Liver (tissue), 10 donors: ENCODE measurements at places on chromosomes 7 and 10.
A peak's percentile ranks its signal among the peaks of the same experiment; 100 is the strongest.

DNA sequence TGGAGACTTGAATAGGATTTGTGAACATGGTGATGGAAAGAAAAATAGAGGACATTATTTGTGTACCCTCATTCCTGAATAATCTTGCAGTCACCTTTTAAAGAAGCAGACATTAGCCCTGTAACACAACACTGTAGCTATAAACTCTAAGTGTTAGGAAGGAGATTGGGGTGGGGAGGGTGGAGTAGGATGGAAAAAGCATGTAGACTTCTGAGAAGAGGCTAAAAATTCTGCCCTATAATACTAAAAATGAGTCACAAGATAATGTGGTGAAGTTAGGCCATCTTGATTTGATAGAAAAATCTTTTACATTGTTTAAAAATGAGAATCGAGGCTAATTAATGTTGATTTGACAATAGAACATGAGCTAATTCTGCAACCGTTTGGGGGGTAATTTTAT, 128.8 kb downstream of the LCOR start:
- no peak overlapping the region for H3K27ac ChIP-seq
- peaks cover 2% of the 10 kb centered on the region for H3K36me3 ChIP-seq
- H3K27me3 ChIP-seq = no peaks in the 10 kb centered on the region
- DNase-seq = no peak

DNA sequence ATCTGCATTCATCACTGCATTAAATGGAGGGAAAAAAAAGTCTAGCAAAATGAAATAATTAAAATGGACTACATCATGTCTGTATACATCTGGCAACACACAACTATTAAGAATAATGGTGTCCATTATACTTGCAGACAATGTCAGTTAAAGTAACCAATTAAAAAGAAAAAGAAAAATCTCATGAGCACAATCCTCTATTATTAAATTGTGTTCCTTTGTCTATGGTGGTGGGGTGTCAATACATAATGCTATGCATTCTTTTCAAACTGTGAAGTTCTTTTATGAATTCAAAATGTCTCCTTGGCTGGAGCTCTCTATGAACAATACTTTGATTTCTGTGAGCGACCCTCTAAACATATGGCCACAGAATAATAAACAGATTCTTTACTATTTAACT, 63.5 kb downstream of the NRP1 start:
- no peak overlapping the region for H3K27ac ChIP-seq
- H3K27me3 ChIP-seq = no peaks in the 10 kb centered on the region

DNA sequence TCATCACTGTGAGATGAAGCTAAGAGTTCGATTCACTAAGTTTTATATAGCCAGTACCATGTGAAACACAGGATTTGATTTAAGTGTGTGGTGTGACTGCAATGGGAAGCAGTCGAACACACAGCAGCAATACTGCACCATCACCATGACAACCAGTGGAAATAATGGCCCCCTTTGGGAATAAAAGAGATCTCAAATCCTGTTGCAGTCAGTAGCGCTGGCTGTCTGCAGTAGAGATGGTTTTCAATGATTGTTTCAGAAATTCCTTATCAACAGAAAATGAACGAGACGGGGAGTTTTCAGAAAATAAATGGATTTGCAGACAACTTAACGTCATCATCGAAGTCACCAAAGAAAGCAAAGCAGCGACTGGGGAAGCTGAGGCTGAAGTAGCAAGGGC, 91.0 kb downstream of the PTPRE start:
- H3K27me3 ChIP-seq = no peaks in the 10 kb centered on the region
- H3K36me3 ChIP-seq = no peaks in the 10 kb centered on the region
- no peak overlapping the region for H3K27ac ChIP-seq
- H3K4me1 ChIP-seq = no peaks in the 10 kb centered on the region

DNA sequence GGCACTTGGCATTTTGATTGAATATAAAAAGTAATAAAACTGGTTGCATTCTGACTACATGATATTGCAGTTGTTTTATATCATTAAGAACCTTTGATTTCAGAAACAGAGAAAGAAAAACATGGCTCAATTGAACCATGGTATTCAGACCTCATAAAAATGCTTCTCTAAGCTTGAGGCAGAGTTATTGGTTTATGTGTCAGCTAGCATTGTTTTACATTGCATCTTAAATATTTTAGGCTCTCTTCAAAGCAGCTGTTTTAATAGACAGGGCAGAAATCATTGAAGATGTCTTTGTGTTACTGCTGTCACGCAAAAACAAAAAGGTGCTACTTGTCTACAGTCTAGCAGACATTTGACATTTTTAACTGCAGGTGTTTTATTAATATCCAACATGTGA, 299.2 kb downstream of the EXOC4 start:
- DNase-seq = no peak
- H3K27ac ChIP-seq = no peak overlapping the region
- H3K4me1 ChIP-seq = no peaks in the 10 kb centered on the region
- no peak overlapping the region for H3K4me3 ChIP-seq
- no peaks in the 10 kb centered on the region for H3K36me3 ChIP-seq
- H3K27me3 ChIP-seq = no peaks in the 10 kb centered on the region

- H3K27ac ChIP-seq = no peak overlapping the region
- no peak for DNase-seq
- no peak overlapping the region for H3K4me3 ChIP-seq
- H3K27me3 ChIP-seq = no peaks in the 10 kb centered on the region
- no peaks in the 10 kb centered on the region for H3K36me3 ChIP-seq
Measured at GRCh38 chr10:112531421-112531820, 84.4 kb downstream of the VTI1A start.

- no peaks in the 10 kb centered on the region for H3K4me1 ChIP-seq
- no peaks in the 10 kb centered on the region for H3K27me3 ChIP-seq
- H3K36me3 ChIP-seq = no peaks in the 10 kb centered on the region
- no peak for DNase-seq
Measured at GRCh38 chr7:11848251-11848650, 16.3 kb upstream of the THSD7A start.

DNA sequence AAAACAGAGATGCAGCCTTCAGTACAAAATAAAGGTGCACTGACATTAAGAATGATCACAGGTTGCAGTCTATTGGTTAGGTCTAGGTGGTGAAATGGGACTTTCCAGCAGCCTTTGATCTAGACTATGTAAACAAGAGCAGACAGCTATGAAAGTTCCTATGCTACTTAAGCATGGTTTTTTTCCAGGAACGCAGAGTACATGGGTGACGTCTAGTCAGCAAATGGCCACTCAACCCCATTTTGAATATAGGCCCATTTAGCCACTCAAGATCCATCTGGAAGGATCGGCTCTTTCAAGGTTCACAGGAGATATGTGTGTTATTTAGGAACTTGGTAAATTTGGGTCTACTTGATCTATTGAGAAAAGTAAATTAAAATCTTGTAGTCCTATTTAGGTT, 1424.6 kb upstream of the LRRTM3 start:
- H3K27me3 ChIP-seq = no peaks in the 10 kb centered on the region
- H3K27ac ChIP-seq = no peak overlapping the region
- H3K4me3 ChIP-seq = no peak overlapping the region
- H3K36me3 ChIP-seq = no peaks in the 10 kb centered on the region
- H3K4me1 ChIP-seq = no peaks in the 10 kb centered on the region
- DNase-seq = no peak

DNA sequence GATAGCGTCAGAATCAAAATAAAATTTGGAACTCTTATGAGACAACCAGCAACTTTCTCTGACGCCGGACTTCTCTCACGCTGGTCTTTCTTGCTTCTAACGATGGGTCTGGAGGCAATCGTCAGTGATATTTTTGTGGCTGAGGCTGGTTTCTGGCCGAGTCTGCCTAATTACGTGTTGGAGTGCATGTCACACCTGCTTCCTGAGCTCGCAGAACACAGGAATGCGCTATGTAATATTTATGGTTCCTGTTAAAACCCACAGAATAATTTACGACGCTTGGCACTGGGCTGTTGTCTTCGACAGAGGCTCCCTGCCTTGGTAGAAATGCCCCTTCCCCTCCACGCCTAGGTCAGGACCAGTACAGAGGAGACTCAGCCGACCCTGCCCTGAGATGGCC, 64.9 kb downstream of the NPTX2 start:
- H3K4me3 ChIP-seq = no peak overlapping the region
- H3K27me3 ChIP-seq = no peaks in the 10 kb centered on the region
- no peaks in the 10 kb centered on the region for H3K4me1 ChIP-seq
- no peak overlapping the region for H3K27ac ChIP-seq
- DNase-seq = no peak

- no peak for DNase-seq
- no peak overlapping the region for H3K4me3 ChIP-seq
- H3K27me3 ChIP-seq = no peaks in the 10 kb centered on the region
Measured at GRCh38 chr7:18455606-18456005, 39.9 kb upstream of the HDAC9 start.

DNA sequence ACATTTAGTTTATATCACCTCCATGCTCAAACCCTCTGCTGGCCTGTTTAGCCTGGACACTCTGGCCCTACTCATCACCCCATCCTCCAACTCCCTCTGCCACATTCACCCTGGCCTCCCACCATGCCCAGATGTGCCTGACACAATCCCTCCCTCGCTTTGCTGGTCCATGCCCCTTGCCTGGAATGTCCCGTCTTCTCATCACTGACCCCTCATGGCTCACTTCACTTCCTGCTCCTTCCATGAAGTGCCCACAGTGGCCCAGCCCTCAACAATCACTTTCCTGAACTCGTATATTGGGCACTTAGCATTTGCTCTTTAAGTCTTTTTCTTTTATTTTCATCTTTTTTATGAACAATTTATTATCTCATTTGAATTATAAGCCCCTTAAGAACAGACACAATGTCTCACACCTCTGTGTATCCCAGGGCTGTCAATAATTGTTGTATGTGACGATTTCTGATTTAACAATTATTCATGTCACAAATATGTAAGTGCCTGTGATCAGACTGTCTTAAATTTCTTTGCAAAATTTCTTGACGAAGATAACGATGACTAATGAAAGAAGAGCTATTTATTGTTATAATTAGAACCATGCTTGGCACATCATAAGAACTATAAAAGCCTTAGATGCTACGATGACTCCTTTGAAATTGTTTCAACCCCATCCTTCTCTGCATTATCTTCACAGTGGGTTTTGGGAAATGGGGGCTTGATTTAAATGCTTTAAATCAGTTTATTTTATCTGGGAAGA, 209.9 kb upstream of the YAE1 start:
- H3K36me3 ChIP-seq = no peaks in the 10 kb centered on the region
- H3K4me1 ChIP-seq = no peaks in the 10 kb centered on the region
- no peaks in the 10 kb centered on the region for H3K27me3 ChIP-seq
- DNase-seq = no peak
- H3K4me3 ChIP-seq = no peak overlapping the region

GRCh38 chr7:19107356-19108146, 9.9 kb downstream of the TWIST1 start:
- H3K27me3 ChIP-seq = no peaks in the 10 kb centered on the region
- no peak overlapping the region for H3K4me3 ChIP-seq
- H3K36me3 ChIP-seq = no peaks in the 10 kb centered on the region
- peaks cover 10% of the 10 kb centered on the region for H3K4me1 ChIP-seq
- no peak for DNase-seq

DNA sequence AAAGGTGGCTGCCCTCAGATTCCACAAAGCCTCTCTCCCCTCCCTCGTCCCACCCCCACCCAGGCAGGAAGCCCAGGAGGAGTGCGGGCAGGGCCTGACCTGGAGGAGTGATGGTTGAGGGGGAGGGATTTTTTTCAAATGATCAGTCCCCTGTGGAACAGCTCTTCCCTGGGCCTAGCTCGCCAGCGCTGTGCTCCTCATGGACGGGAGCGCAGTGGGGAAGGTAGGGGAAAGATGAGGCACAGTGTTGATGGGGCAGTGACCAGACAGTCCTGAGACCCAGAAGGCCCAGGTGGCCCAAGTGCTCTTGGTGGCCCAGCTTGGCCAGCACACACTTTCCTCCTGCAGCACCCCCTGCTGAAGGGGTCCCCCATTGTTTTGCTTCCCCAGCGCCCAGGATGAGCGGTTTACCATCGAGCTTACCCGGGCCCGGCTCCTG, 8.5 kb downstream of the SAP25 start:
- H3K4me3 ChIP-seq = no peak overlapping the region
- no peak for DNase-seq
- H3K27me3 ChIP-seq = no peaks in the 10 kb centered on the region
- peak overlapping the region; percentile 46 for H3K27ac ChIP-seq
- peaks cover 36% of the 10 kb centered on the region for H3K4me1 ChIP-seq

DNA sequence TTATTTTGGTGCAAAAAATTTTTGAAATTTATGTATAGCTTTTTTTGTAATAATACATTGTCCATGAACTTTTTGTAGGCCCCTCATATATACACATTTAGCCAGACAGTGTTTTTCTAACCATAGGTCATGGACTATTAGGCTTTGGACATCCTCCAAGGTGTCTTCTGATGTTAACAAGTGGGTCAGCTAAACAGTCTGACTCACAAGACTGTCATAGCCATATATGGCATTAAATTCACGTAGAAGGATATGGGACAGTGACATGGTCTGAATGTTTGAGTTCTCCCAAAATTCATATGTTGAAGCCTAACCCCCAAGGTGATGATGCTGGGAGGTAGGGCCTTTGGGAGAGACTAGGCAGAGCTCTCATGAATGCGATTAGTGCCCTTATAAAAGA, 14.0 kb upstream of the NUB1 start:
- H3K27ac ChIP-seq = no peak overlapping the region
- no peaks in the 10 kb centered on the region for H3K36me3 ChIP-seq
- no peak overlapping the region for H3K4me3 ChIP-seq
- DNase-seq = no peak
- H3K27me3 ChIP-seq = no peaks in the 10 kb centered on the region

GRCh38 chr10:131569851-131570715, 258.6 kb upstream of the TCERG1L start:
- no peaks in the 10 kb centered on the region for H3K27me3 ChIP-seq
- peak; percentile 29 for DNase-seq
- no peak overlapping the region for H3K4me3 ChIP-seq
